EH (cell line): ENCODE measurements at places on chromosomes 3 and 15.

GRCh38 chr3:152376351-152377183 lies 107.8 kb downstream of the MBNL1 start:
- peak; percentile 82 for DNase-seq

DNA sequence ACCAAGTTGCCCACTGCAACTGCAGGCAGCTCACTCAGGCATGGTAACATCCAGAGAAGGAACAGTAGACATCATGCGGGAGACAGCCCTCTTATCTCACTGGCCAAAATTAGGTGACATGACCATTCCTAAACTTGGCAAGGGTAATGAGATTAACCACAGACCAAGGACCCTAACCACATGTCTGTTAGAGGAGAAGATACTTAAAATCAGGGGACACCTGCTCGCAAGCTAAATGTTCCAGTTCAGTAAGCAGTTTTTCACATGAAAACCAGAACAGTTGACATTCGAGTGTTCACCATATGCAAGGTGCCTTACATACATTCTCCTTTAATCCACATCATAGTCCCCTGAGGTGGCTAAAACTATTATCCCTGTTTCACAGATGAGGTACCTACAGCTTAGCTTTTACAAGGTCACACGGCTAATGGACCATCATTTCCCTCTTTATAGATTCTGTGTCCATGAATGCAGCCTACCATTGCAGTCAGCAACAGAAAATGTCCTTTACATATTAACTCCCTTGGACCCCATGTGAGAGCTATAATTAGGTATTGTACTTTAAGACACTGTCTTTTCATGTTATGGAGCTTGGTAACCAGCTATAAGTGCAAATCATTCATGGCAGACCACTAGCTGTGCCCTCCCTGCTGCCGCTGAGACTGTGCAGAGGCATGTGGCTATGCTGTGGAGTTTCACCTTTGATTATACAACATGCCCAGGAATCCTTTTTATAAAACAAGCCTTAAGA lies 154.1 kb downstream of the LIPC start:
- no peak for DNase-seq

- no peak for DNase-seq
Measured at GRCh38 chr15:92033314-92033713, 179.8 kb downstream of the SLCO3A1 start.

DNA sequence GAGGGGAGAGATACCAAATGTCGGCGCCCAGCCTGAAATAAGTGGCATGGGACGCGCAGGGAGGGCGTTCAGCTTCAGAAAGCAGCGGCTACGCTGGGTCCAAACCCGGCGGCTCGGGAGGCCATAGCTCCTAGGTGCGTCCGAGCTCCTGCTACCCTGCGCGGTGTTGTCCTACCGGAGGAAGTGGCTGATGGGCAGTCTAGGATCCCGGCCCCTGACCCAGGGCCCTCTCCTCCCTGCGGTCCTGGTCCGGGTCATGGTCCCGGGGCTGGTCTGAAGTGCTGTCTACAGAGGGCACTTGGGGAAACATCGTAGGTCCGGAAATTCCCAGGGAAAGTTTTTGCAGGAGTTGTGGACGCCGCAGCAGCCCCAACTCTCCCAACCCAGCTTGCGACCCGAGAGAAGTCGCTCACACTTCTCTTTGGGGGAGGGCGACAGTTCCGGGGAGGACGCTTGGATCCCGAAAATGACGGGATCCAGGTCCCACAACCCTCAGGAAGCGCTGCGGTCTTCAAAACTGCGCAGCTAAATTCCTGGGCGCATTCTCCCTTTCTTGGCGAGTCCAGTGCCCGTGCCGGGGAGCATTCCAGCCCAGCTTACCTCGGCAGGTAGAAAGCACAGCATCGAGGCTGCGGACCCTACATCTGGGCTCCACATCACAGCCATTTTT lies 9.1 kb upstream of the FOXB1 start:
- no peak for DNase-seq

DNA sequence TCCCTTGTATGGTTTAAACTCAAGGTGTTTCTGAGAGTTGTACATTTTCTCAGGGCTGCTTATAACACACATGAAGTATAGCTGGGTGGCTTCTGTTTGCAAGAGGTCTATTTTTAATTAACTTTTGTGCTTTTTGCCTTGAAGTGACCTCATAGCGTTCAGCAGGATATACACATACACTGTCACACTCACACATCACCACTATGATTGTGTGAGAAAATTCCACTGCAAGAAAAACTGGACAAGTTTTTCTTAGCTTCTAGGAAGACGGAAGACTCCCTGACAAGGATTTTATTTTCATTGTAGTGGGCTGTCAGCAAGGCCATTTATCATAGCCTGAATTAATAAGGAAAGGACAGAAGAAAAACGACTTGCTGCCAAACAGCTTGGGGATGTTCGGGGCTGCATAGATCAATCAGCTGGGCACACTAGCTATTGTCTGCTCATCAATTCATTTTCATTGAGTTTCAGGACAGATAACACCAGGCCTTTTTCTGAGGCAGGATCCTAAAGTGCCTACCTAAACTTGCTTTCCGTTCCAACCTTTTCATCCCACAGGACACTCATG lies 192.8 kb upstream of the CRBN start:
- no peak for DNase-seq

GRCh38 chr3:23567917-23568316 lies 237.8 kb upstream of the UBE2E1 start:
- peak; percentile 97 for DNase-seq

GRCh38 chr15:70008697-70009290 lies 88.9 kb downstream of the TLE3 start:
- DNase-seq, result no peak

DNA sequence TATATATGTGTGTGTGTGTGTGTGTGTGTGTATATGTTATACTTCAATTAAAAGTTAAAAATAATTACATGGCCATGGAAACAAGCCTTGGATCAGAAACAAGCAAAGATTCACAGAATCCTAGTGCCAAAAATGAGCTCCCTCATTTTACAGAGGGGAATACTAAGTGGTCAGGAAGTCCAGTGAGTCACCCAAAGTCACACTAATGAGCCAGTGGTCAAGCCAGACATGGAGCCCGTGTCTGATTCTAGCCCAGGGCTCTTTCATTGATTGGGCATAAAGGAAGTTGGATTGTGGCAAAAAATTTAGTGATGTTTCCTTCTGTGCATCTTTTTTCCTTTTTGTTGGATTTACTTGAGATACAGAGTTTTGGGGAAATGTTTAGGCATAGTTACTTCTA lies 152.5 kb upstream of the NPHP3 start:
- no peak for DNase-seq

- no peak for DNase-seq
Measured at GRCh38 chr3:23945663-23945912, 502 bp downstream of the NR1D2 start.

DNA sequence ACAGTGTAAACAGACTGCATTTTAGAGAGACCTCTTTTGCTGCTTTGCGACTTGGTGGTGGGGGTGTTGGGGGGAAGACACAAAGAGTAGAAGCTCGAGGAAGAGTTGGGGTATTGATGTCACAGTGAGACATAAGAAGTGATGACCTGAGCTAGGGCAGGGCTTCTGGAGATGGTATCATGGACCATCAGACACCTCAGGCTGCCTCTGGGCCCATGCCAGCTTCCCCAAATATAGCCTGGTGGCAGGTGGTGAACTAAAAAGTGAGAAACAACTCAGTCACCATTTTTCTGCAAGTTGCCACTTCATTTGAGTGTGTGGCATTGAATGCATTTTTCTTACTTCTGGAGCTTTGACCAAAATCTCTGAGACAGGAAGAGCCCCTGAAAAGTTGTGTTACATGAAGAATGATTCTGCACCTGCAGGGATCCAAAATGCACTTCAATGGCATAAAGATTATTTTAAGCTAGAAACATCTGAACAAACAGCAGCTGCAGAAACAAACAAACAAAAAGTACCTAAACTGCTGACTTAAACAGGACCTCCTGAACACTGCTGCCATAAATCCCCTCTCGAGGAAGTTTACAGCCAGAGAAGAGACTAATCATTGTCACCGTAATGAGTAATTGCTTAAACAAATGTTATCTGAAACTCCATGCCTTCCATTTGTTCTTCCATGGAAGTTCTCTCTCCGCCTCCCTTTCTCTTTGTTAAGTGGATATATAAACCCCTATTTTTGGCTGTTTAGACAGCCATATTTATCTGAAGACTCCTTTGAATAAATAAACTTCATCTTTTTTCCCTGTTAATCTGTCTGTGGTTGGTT lies 15.2 kb upstream of the XIRP1 start:
- DNase-seq, result no peak

GRCh38 chr3:142624341-142625152 lies 28.4 kb downstream of the PLS1 start:
- DNase-seq, result no peak

DNA sequence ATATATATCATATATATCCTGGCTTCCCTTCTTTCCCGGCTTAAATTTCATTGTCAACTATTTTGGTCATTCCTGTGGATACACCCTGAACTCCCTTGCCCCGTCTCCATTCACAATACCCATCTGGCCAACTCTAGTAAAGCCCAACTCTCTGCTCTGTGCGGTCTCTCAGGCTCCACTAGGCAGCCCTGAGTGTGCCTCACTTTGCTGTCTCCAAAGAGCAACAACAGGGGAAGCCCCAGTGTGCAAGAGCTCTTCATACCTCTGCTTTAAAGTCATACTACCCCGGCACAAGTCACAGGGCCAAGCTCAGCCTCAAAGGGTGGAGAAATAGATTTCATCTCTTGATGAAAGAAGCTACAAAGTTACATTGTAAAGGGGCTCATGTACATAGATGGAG lies 18.9 kb upstream of the FEM1B start:
- peak; percentile 51 for DNase-seq

DNA sequence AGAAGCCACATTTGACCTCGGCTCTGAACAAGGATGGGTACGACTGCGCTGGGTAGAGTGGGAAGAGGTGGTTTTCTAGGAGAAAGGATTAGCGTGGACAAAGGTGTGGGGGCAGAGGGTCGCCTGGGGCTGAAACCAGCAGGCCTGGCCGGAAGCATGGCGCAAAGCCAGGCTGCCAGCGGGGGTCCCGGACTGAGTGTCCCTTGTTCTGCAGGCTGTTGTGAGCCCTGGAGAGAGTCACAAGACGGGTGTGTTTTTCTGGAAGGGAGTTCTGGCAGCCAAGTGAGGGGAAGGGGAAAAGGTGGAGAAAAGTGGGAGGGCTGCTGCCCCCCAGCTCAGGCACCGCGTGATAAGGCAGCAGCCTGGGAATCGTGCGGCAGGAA lies 98.5 kb upstream of the MEF2A start:
- no peak for DNase-seq

DNA sequence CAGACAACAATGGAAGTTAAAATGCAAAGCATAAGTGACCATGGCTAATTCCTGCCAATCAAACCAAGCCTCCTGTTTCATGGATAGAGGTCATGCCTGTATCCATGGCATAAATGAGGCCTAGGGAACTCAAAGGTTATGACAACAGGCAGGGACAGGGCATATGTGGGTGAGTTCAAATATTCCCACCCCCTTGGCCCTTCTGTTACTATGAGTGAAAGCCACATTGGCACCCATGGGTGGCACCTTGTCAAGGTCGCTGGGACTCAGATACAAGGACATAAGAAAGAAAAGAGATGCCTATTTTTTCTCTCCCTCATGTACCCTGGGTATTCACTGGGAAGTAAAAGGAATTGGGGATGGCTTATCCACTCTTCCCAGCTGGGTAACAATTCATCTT lies 25.3 kb upstream of the TMEM45A start:
- no peak for DNase-seq

- DNase-seq, result no peak
Measured at GRCh38 chr15:32218666-32219065, 184.4 kb downstream of the GOLGA8K start.

- no peak for DNase-seq
Measured at GRCh38 chr3:151430821-151431484, 29.9 kb downstream of the IGSF10 start.

- no peak for DNase-seq
Measured at GRCh38 chr15:60471314-60471713, 7.6 kb downstream of the ICE2 start.

DNA sequence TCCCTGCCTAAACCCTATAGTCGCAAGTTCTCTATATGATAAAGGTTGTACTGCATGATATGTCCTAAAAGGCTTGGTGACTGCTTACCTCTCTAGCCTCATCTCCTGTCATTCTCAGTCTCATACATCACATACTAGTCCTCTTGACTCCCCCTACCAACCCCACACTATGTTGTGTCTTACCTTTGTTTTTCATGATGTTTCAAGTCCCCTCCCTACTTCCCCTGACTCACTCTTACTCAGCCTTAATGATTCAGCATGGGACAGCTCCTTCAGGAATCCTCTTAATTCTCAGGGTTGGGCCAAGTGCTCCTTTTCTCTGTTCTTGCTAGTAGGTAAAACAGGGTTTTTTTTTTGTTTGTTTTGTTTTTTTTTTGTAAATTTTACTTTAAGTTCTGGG lies 49.6 kb downstream of the SLMAP start:
- peak; percentile 75 for DNase-seq

- no peak for DNase-seq
Measured at GRCh38 chr3:154507727-154508126, 77.7 kb upstream of the GPR149 start.

DNA sequence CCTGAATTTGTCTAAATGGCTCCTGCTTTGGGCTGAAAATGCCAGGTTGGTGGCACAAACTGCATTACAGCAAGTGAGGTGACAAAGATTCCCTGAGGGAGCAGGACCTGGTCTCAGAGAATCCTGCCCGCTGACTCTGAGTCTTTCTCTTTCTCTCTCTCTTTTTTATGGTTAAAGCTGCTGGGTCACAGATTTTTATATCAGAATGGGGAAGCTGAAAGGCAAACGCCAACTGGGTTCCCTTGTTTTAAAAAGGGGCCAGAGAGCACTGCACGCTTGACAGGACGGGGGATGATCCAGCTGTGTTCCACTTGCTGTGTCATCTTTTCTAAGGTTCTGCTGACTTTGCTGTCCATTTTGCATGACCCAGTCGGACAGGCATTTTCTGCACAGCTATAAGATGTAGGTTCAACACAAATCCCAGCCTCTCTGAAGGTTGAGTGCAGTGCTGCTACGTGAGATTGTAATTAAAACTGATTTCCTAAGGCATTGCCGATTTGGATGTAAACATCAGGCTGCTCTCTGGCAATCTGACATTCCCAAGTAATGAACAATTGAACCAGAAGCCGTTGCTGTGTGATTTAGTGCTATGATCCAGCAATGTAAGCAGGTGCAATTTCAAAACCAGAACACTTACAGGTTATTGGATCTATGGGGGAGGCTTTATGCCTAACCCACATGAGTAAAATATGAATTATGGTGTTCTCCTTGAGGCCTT lies 25.8 kb downstream of the ARHGEF3 start:
- DNase-seq, result no peak

GRCh38 chr15:36863570-36863969 lies 236.8 kb downstream of the MEIS2 start:
- peak; percentile 15 for DNase-seq
